Ascending aorta (tissue), 2 donors: ENCODE measurements at places on chromosomes 4 and X. TPM values are rescaled to one million over a fixed set of nuclear protein-coding genes. Genes with fewer than 3 reads are reported as not detected.

DNA sequence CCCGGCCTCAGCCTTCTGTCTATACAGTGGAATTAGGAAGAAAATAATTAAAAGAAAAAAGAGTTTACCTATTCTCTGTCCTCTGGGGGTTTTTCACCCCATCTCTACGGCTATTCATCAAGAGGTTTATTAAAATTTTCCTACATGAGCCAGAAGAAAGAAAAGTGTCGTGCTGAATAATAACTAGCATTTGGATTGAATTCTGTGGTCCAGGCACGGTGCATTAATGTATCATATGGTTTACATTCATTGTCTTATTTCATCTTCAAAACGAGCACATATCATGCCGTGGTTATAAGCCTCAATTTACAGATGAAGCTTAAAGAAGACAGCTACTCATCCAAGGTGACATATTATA lies 5.4 kb upstream of the NAA15 start:
- DNase-seq: no peak
- H3K36me3 ChIP-seq: peaks cover 15% of the 10 kb centered on the region
- peak overlapping the region; percentile 85 for H3K4me3 ChIP-seq
- H3K27ac ChIP-seq: peak overlapping the region; percentile 78

- H3K4me1 ChIP-seq: no peaks in the 10 kb centered on the region
- no peaks in the 10 kb centered on the region for H3K27me3 ChIP-seq
Measured at GRCh38 chr4:76802236-76803021, 95.5 kb downstream of the SOWAHB start.

Gene PF4V1
- not detected for total RNA-seq

DNA sequence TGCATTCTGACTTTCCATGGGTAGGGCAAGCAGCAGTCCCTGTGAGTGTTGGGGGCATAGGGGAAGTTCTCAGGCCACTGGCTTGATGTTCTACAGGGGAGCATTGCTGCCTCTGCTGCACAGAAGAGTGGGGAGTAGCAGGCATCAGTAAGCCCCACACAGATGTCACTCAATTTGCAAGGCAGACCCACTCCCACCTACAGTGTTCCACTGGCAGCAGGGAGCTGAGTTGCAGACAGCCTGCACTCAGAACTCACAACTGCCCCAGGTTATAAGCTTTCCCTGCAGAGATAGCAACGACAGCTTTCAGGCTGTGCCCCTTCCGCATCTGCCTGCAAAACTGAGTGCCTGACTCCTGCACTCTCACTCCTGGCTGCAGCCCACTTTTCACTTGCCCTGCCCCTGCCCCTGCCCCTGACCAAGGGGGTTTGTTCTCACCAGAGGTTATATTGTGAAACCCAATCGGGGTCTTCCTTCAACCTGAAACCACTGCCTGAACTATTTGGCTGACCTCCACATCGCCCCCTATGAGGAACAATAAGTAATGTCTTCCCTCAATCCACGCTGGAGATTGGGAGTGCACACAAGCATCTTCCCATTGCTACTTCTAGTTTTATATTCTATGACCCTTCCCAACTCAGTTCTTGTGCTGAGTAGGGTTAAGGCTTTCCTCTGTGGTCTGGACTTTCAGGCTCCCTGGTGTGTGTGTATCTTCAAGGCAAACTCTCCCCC lies 227.4 kb upstream of the CXorf51B start:
- no peak for DNase-seq
- no peak overlapping the region for H3K27ac ChIP-seq
- no peak overlapping the region for H3K4me3 ChIP-seq
- no peaks in the 10 kb centered on the region for H3K27me3 ChIP-seq
- no peaks in the 10 kb centered on the region for H3K4me1 ChIP-seq
- H3K36me3 ChIP-seq: no peaks in the 10 kb centered on the region

- H3K4me1 ChIP-seq: no peaks in the 10 kb centered on the region
- no peaks in the 10 kb centered on the region for H3K27me3 ChIP-seq
- H3K4me3 ChIP-seq: no peak overlapping the region
- H3K36me3 ChIP-seq: no peaks in the 10 kb centered on the region
Measured at GRCh38 chr4:178470996-178471784, 1029.0 kb upstream of the AGA start.

Gene UCP1
- not detected for total RNA-seq

- DNase-seq: no peak
- no peak overlapping the region for H3K27ac ChIP-seq
- H3K4me3 ChIP-seq: no peak overlapping the region
- H3K27me3 ChIP-seq: no peaks in the 10 kb centered on the region
- no peaks in the 10 kb centered on the region for H3K4me1 ChIP-seq
Measured at GRCh38 chrX:70089604-70090297, 27.5 kb downstream of the OTUD6A start.

Gene CENPI
- total RNA-seq: not detected

GRCh38 chr4:121939690-121940089 lies 12.2 kb downstream of the TRPC3 start:
- H3K4me1 ChIP-seq: no peaks in the 10 kb centered on the region
- H3K36me3 ChIP-seq: no peaks in the 10 kb centered on the region
- H3K27ac ChIP-seq: no peak overlapping the region
- no peak overlapping the region for H3K4me3 ChIP-seq

Gene TMPRSS11B
- total RNA-seq: not detected

Gene RBMXL3
- not detected for total RNA-seq

DNA sequence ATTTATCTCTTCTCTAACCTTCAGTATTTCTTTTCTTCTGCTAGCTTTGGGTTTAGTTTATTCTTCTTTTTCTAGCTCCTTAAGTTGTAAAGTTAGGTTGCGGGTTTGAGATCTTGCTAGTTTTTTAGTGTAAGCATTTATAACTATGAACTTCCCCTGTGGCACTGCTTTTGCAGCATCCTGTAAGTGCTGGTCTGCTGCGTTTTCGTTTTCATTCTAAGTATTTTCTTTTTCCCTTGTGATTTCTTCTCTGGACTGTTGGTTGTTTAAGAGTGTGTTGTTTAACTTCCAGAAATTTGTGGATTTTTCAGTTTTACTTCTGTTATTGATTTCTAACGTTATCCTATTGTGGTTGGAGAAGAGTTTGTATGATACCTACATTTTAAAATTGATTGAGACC lies 11.0 kb upstream of the CTBP1 start:
- no peak overlapping the region for H3K27ac ChIP-seq
- no peaks in the 10 kb centered on the region for H3K4me1 ChIP-seq
- DNase-seq: no peak
- no peaks in the 10 kb centered on the region for H3K36me3 ChIP-seq

DNA sequence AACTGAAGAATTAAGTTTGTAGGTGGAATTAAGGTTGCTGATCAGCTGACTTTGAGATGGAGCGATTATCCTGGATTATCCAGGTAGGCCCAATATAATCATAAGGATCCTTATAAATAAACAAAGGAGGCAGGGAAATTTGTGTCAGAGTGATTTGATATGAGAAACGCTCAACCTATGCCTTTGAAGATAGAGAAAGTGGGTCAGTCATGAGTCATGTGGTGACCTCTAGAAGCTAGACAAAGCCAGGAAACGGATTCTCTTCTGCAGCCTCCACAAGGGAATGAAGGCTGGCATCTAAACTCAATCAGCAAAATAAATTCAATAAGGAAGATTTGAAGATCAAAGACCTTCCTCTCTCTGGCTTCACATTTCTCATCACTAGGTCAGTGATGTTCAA lies 41.5 kb upstream of the SMIM10 start:
- H3K4me1 ChIP-seq: no peaks in the 10 kb centered on the region
- DNase-seq: no peak
- no peak overlapping the region for H3K27ac ChIP-seq
- H3K27me3 ChIP-seq: no peaks in the 10 kb centered on the region
- H3K36me3 ChIP-seq: no peaks in the 10 kb centered on the region
- H3K4me3 ChIP-seq: no peak overlapping the region

GRCh38 chrX:1914606-1915365 lies 299.9 kb downstream of the ASMT start:
- H3K4me3 ChIP-seq: no peak overlapping the region
- H3K4me1 ChIP-seq: no peaks in the 10 kb centered on the region
- no peaks in the 10 kb centered on the region for H3K27me3 ChIP-seq
- H3K36me3 ChIP-seq: no peaks in the 10 kb centered on the region
- no peak for DNase-seq

- no peak overlapping the region for H3K27ac ChIP-seq
- no peaks in the 10 kb centered on the region for H3K27me3 ChIP-seq
- no peaks in the 10 kb centered on the region for H3K4me1 ChIP-seq
- no peaks in the 10 kb centered on the region for H3K36me3 ChIP-seq
- H3K4me3 ChIP-seq: no peak overlapping the region
Measured at GRCh38 chr4:36163198-36163597, 81.1 kb downstream of the ARAP2 start.

DNA sequence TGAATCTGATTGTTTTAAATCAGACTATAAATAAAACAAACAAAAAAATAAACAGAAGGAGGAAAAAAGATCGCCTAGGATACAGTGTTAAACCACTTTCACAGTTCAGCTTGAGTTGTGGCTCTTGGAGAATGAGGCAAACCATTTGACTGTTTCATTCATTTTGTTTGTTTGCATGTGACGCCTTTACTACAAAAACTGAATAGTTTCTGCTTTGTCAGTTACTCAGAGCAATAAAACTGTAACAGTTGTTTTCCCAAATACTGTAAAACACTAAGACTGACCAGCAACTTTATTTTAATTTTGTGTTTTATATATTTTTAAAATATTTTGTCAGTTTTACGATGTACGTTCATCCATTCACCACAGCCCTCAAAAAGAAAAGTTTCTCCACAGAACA lies 214.5 kb downstream of the FBXW7 start:
- no peak overlapping the region for H3K4me3 ChIP-seq
- no peaks in the 10 kb centered on the region for H3K4me1 ChIP-seq
- no peak for DNase-seq
- no peak overlapping the region for H3K27ac ChIP-seq
- H3K36me3 ChIP-seq: peaks cover 17% of the 10 kb centered on the region

- DNase-seq: no peak
- no peaks in the 10 kb centered on the region for H3K36me3 ChIP-seq
- H3K27ac ChIP-seq: no peak overlapping the region
- H3K4me1 ChIP-seq: no peaks in the 10 kb centered on the region
- no peak overlapping the region for H3K4me3 ChIP-seq
- H3K27me3 ChIP-seq: no peaks in the 10 kb centered on the region
Measured at GRCh38 chr4:125346616-125347015, 31.9 kb downstream of the FAT4 start.

Gene DIPK2B
- total RNA-seq: 76.2 TPM

DNA sequence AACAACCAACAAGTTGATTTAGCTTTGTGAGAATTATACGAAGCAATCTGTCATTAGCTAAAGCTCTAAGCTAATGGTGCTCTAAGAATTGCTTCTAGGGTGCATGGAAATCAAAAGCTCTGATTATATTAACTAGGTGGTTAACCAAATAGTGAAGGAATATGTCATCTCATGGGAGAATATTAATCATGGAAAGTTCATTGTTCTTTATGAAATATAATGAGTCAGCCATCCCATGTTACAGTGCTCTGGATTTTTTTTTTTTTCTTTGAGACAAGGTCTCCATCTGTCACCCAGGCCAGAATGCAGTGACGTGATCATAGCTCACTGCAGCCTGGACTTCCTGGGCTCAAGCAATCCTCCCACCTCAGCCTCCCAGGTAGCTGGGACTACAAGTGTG lies 10.5 kb downstream of the DCAF8L2 start:
- DNase-seq: no peak
- no peaks in the 10 kb centered on the region for H3K27me3 ChIP-seq
- H3K27ac ChIP-seq: no peak overlapping the region
- no peaks in the 10 kb centered on the region for H3K36me3 ChIP-seq
- H3K4me3 ChIP-seq: no peak overlapping the region

Gene MAB21L2
- total RNA-seq: not detected

DNA sequence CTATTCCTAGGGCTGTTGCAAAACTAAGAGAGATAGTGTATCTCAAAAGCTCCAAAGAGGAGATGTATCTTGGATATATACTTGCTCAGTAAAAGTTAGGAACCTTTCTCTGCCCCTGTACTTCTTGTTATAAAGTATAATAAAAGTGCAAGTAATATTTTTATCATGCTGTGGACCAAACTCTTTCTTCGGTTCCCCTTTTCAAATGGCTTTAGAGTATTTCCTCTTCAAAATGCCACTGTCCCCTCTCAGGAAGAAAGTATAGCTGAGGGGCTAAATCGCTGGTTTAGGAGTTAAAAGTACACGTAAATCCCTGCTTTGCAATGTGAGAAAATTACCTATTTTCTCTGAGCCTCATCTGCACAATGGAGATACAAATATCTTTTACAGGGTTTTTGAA lies 169.1 kb upstream of the FTHL17 start:
- H3K36me3 ChIP-seq: no peaks in the 10 kb centered on the region
- no peaks in the 10 kb centered on the region for H3K4me1 ChIP-seq
- H3K27ac ChIP-seq: no peak overlapping the region
- no peak for DNase-seq

GRCh38 chrX:130418740-130419139 lies 17.0 kb downstream of the RBMX2 start:
- no peaks in the 10 kb centered on the region for H3K4me1 ChIP-seq
- no peak for DNase-seq
- no peak overlapping the region for H3K27ac ChIP-seq
- H3K4me3 ChIP-seq: no peak overlapping the region
- H3K27me3 ChIP-seq: no peaks in the 10 kb centered on the region

Gene MMAA
- total RNA-seq: 3.9 TPM

Gene DDIT4L
- total RNA-seq: 4.8 TPM

- no peak overlapping the region for H3K4me3 ChIP-seq
- H3K27me3 ChIP-seq: no peaks in the 10 kb centered on the region
- H3K4me1 ChIP-seq: no peaks in the 10 kb centered on the region
- H3K27ac ChIP-seq: no peak overlapping the region
- H3K36me3 ChIP-seq: no peaks in the 10 kb centered on the region
- no peak for DNase-seq
Measured at GRCh38 chr4:40648131-40648530, 18.5 kb upstream of the RBM47 start.

DNA sequence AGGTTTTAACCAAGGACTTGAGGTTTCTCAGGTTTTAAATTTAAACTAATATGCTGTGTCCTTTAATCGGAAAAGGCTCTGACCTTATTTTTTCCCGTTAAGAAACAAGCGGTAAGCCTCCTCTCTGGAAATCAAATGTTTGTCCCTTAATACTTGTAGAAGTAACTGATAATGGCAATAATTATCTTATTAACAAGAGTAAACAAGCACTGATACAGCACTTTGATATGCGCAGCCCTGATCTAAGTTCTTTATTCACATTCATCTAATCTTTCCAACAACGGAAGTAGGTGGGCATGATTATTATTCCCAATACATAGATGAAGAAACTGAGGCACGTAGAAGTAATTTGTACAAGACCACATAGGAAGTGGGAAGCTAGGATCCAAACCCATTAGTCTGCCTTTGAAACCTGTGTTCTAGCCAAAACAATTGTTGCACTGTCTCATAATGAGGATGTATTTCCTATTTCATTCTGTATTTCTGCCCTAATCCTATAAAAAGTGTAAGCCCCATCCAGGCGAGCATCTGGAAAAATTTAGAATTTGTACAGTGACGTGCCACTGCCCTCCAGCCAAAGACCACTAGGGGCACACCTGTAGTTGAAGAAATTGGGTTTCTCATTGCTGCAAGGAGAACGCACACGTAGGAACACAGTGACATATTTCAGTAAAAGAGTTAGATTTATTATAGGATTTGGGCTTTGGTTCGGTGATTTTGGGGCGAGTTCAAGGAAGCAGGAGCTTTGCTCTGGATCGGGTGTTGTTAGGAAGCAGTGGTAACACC lies 606 bp downstream of the CXorf58 start:
- no peaks in the 10 kb centered on the region for H3K36me3 ChIP-seq
- no peaks in the 10 kb centered on the region for H3K27me3 ChIP-seq
- H3K27ac ChIP-seq: peak overlapping the region; percentile 78
- no peaks in the 10 kb centered on the region for H3K4me1 ChIP-seq
- DNase-seq: no peak

- no peaks in the 10 kb centered on the region for H3K36me3 ChIP-seq
- no peak overlapping the region for H3K27ac ChIP-seq
- H3K27me3 ChIP-seq: no peaks in the 10 kb centered on the region
- DNase-seq: no peak
Measured at GRCh38 chr4:175906384-175906783, 94.3 kb upstream of the GPM6A start.

- H3K36me3 ChIP-seq: peaks cover 4% of the 10 kb centered on the region
- H3K27ac ChIP-seq: no peak within 1 kb of the TSS
- no peak within 1 kb of the TSS for H3K4me3 ChIP-seq
- H3K27me3 ChIP-seq: no peaks in the 10 kb centered on the region
Measured at GRCh38 chr4:3248811-3249661, at the start of gene MSANTD1. Gene MSANTD1 (plus strand): TSS chr4:3249159. CDS start chr4:3249223, 64 bp downstream.
